H7 (cell line): ENCODE measurements at places on chromosomes 12 and 14.

GRCh38 chr14:81169711-81170103 lies 51.1 kb downstream of the GTF2A1 start:
- no peak for DNase-seq

- DNase-seq, result no peak
These were observed 72.8 kb downstream of the SLC16A7 start for GRCh38 chr12:59668674-59669073.

GRCh38 chr12:13197032-13197431 lies 506 bp downstream of the EMP1 start:
- DNase-seq, result no peak

- DNase-seq, result no peak
These were observed 67.0 kb downstream of the EML1 start for GRCh38 chr14:99860219-99860618.

GRCh38 chr12:103928682-103929045 lies 1.5 kb upstream of the HSP90B1 start:
- DNase-seq, result no peak

DNA sequence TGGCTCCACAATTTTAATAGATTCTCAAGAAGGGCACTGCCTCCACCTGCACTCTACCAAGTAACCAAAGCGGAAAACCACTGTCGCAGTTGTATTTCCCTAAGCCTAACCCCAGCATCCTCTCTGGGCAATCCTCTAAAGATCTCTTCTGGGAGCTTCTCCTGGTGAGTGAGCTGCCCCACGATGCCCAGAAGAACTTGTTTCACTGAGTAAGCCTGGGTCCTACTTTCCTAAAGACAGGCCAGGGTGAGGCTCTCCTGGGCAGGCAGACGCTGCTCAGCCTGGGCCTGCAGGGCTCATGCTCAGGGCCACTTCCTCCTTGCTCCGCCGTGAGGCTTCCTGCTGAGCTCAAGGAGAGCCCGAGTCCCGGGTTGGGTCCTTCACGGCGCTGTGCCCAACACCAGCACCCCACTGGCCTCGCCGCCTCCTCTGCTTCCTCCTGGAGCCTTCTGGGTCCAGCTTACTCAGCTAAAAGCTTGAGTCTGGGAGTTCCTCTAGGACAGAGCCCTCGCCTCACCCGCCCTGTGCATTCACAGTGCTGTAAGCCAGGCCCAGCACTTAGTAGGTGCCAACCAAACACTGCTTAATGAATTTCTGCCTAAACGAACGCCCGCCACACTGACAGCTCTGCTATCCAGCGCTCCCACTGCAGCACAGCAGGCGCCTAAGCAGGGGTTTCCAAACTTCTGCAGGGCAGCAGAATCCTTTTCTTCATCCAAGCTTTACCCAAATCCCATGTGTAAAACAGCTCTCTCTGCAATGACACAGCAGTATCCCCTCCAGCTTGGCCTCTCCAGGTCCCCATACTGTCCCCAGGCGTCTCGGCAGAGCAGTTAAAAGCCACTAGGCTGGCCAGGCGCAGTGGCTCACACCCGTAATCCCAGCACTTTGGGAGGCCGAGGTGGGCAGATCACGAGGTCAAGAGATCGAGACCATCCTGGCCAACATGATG lies 5.7 kb downstream of the RAB35 start:
- DNase-seq, result peak; percentile 76

- no peak for DNase-seq
These were observed 79.7 kb downstream of the FUT8 start for GRCh38 chr14:65492266-65492665.

- no peak for DNase-seq
These were observed 462 bp upstream of the ETNK1 start for GRCh38 chr12:22624548-22624869.

DNA sequence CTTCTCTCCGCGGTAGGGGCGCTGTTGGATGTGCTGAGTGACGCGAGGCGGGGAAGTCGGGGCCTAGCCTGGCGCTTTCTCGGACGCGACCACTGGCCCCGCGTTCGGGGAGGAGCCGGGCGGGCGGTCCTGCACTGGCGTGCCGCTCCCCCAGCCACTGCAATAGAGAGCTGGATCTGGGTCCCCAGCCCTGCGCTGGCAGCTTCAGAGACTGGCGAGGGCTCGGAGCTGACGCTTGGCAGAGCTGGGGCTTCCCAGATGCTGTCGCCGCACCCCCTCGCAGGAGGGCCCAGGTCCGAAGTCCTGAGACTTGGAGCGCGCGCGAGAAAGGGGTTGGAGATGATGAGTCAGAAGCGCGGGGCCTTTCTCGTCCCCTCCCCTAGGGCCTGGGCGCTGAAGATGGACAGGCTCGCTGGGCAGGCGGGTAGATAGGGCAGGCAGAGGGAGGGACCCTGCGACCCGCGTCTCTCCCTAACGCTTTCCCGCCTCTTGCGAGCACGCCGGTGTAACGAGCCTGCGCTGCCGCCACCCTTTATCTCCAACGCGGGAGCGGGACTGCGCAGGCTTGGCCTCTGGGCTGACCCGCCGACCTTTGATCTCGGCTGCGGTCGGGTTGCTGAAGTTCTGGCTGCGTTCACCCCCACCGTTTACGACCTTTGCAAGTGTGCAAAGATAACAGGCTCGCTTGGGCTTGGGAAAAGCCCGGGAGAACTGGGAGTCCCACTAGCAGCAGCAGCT lies 3.0 kb downstream of the TMEM253 start:
- peak; percentile 94 for DNase-seq

DNA sequence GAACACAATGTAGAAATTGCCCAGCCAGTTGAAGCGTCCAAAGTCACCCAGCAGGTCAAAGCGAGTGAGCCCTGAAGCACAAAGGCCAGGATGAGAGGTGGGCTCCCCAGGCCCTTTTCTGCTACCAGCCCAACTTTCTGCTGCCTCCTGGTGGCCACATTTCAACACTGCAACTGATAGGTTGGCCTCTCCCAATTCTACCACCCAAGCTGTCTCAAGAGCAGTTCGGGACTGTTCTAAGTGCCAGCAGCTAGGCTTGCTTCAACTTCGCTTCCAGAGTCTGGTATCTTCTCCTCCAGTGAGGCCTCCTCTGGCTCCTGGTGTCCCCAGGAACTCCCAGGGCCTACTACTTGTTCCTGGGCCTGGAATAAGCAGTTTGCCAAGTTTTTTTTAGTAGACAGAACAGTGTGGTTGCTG lies 3.4 kb upstream of the DHH start:
- DNase-seq, result peak; percentile 90

DNA sequence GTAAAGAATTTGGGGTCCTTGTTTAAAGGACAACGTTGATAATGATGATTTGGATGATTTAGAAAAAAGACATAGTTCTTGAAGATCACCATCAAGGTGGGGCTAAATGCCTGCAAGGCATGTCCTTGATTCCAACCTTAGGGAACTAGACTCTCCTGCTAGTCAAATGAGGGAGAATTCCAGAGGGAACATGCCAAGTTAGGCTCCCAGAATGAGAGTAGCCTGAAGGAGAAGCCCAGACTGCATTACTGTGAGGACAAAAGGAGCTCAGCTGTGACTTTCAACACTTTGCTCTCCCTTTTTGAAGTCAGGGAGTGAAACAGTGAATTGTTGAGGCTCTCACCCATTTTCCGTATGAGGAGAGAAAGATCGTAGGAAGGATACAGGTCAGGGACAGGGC lies 95.2 kb upstream of the TBX3 start:
- DNase-seq, result no peak

GRCh38 chr12:131799828-131800593 lies 28.2 kb upstream of the MMP17 start:
- peak; percentile 50 for DNase-seq

DNA sequence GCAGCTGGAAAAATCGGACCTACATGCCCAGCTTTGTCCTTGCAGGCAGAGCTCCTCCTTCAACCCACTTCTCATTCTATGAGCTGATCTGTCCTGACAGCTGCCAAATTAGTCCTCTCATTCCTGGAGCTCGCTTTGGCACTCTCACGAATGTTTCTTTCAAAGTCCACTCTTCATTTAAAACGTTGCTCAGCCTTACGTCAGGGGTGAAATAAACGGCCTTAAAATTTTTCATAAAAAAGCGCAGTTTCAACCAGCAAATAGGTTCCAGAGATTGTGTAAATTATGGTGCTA lies 120.9 kb upstream of the HIF1A start:
- DNase-seq, result no peak

- no peak for DNase-seq
These were observed 189.1 kb downstream of the BMP4 start for GRCh38 chr14:53767566-53767965.

- peak; percentile 62 for DNase-seq
These were observed 17.7 kb downstream of the AHSA1 start for GRCh38 chr14:77475432-77476115.

DNA sequence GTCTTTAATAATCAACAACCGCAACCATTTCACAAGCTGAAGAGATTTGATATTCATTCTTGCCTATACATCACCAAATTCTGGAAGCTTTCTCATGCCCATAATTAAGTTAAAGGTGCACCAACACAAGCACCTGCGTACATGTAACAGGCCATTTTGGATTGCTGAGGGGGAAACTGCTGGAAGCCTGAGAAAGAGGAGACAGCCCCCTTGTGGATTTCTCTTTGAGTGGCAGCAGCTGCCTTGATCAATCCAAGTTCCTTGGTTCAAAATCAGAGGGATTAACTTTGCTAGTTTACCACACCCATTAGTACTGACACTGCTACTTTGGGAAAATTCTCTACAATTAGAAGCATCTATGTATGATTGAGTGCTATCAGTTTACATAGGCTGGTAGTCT lies 321.1 kb downstream of the NOVA1 start:
- DNase-seq, result peak; percentile 32

DNA sequence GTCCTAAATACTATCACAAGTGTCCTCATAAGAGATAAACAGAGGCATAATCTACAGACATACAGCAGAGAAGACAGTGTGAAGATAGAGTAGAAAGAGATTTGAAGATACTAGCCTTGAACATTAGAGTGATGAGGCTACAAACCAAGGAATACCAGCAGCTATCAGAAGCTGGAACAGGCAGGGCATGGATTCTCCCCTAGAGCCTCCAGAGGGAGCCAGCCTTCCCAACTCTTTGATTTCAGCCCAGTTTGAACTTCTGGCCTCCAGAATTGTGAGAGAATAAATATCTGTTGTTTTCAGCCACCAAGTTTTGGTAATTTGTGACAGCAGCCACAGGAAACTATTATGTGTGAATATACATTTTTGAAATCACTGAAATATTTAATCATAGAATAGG lies 47.2 kb downstream of the CCDC91 start:
- no peak for DNase-seq

DNA sequence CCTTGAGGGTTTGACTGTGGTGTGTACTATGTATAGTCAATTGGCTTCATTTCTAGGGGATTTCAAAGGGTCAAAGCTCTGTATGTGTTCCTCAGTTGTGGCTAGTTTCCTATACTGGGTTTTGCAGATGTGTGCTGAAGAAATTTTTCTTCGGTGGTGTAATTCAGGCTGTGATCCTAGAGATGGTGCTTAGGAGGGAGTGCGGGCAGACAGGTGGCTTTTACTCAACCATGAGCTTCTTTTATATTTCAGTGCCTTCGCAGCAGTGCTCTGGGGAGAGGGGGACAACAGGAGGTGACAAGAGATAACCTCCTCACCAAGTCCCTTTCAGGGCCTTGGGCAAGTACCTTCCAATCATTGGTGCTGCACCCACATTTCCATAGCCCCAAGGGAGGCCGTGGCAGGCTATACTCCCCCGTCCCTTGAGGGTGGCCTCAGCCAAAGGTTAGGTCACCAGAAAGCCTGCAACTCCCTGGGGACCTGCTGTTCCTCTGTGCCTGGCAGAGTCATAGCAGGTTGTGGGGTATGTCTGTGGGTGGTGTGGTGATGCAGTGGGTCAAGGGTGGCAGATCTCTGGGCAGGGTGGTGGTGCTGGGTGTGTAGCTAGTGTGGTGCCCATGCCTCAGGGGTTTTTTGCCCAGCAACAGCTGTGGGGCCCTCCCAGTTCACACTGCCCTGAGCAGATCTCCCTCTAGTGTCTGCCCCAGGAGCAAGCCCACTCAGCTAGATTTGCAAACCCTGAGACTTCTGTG lies 37.0 kb upstream of the TMX1 start:
- DNase-seq, result no peak

- no peak for DNase-seq
These were observed 364.7 kb downstream of the BCAT1 start for GRCh38 chr12:24584032-24584675.

- DNase-seq, result peak; percentile 72
These were observed 7.6 kb upstream of the EXD2 start for GRCh38 chr14:69183735-69184134.

DNA sequence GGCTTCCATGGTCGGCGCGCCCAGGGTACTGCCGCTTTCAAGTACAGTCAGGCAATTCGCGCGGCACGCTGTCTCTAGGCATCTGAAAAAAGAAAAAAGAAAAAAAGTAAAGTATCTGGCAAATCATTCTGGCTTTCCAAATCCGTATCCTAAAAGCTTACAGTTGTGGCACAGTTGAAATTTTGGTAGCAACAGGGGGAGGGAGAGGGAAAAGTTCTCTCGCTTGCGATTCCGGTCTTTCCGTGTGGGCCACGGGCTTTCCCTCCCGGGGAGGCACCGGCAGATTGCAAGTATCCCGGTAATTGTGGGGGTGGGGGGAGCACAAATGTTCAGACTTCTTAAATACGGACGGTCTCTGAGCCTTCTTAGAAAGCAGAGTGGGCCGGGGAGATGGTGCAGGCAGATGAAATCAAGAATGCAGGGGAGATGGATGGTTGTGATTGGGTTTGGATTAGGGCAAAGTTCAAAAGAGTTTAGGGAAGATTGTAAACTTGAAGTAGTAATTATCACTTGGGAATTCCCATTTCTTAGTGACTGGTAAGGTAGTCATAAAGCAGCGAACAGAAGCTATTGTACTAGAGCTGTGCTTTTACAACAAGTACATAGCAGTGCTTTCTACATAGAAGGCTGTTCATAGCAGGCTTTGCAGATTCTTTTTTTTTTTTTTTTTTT lies 1.2 kb downstream of the SOCS2 start:
- peak; percentile 38 for DNase-seq

- peak; percentile 36 for DNase-seq
These were observed 16.4 kb upstream of the CACNA2D4 start for GRCh38 chr12:1934831-1935230.

- DNase-seq, result peak; percentile 42
These were observed 18.3 kb downstream of the GPR132 start for GRCh38 chr14:105046891-105047282.

GRCh38 chr12:39935839-39936238 lies 170.0 kb downstream of the SLC2A13 start:
- no peak for DNase-seq

- DNase-seq, result no peak
These were observed 285.8 kb downstream of the NRXN3 start for GRCh38 chr14:78455896-78456435.

- DNase-seq, result no peak
These were observed 185.2 kb downstream of the AEBP2 start for GRCh38 chr12:19624491-19624890.
